Iris pigment epithelial cell (primary cell): ENCODE measurements at places on chromosomes 3 and 15.
A peak's percentile ranks its signal among the peaks of the same experiment; 100 is the strongest.

GRCh38 chr3:120274739-120275167 lies 10.3 kb downstream of the GPR156 start:
- DNase-seq: peak; percentile 44

GRCh38 chr3:42096796-42097565 lies 5.8 kb downstream of the TRAK1 start:
- peak; percentile 83 for DNase-seq

DNA sequence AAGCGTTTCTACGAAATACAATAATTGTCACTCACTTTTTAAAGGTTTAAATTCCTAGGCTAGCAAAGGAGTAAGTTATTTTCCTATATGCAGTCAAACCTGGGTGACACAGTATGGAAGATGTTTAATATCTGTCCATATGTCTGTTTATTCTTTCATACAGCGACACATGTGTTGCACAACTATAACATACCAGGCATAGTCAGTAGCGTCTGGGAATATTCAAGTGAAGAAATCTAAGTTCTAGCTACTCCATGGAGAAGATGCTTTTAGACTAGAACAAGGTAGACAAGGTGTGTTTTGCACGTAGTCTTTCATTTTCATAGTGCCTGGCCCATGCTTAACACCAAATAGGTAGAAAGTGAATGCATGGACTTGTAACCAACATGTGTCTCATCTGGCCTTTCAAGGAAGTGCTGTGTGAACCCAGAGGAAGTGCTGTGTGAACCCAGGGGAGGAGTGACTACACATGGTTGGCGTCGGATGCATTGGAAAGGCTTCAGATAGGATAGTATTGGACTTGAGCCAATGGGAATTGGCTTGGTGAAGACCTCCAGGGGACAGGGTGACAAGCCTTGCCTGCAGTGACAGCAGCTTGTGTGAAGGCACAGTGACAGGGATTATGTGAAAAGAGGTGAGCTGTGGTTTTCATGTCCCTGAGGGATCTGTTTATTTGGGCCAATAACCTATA lies 267.0 kb downstream of the PTPRG start:
- DNase-seq: no peak

- DNase-seq: no peak
These were observed 170.4 kb upstream of the TMC3 start for GRCh38 chr15:81544385-81544784.

DNA sequence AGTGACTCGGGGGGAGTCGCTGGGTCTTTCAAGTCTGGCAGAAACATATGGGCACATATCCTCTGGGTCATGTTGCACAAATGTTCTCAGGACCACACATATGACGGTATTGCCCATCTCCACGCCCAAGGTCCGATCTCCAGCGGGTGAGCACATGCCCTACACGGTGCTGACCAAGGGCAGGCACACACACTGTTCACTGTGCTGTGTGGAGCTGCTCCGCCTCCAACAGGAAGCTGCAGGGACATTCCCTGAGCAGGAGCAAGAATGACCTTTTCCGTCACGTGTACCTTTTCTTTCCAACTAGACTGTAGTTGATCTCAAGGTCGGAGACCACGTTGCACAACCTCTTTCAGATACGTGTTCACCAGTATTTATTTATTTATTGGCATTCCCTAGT lies 41.7 kb upstream of the B3GNT5 start:
- no peak for DNase-seq

GRCh38 chr3:172177046-172177445 lies 137.7 kb downstream of the FNDC3B start:
- DNase-seq: peak; percentile 80

DNA sequence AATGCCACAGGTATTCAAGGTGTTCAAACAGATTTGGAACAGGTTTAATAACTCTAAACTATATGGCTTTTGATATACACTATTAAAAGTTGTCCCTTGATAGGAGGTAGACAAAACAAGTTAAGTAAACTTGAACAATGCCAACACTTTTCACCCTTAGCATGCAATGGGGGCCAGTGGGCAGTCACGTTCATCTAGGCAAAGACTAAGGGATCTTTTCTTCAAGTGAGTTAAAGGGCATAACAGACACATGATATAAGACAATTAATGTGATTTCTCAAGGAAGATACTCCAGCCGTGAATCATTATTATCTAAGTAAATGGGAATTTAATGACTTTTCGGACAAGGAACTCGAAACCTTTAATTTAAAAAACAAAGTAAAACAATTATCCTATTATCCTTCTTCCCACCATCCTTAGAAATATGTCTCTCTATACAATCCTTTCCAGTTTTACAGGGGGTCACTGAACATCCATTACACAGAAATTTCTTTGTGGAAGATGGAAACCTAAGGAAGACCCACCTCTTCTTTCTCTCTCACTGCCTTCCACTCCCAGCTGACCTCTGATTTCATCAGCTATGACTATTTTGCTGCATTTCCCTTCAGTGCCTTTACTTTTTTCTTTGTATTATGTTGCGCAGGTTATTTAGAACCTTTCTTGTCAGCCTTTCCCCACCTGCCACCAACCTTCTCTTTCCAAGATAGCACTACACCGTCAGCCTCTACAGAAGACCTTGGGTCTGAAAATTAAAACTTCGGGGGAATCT lies 1.5 kb downstream of the CLDN1 start:
- no peak for DNase-seq

GRCh38 chr15:75594276-75594675 lies 15.2 kb upstream of the PTPN9 start:
- no peak for DNase-seq

- DNase-seq: no peak
These were observed 126.2 kb upstream of the KLHL25 start for GRCh38 chr15:85920956-85921355.

- DNase-seq: no peak
These were observed 227.7 kb upstream of the ST8SIA2 start for GRCh38 chr15:92166029-92166428.

DNA sequence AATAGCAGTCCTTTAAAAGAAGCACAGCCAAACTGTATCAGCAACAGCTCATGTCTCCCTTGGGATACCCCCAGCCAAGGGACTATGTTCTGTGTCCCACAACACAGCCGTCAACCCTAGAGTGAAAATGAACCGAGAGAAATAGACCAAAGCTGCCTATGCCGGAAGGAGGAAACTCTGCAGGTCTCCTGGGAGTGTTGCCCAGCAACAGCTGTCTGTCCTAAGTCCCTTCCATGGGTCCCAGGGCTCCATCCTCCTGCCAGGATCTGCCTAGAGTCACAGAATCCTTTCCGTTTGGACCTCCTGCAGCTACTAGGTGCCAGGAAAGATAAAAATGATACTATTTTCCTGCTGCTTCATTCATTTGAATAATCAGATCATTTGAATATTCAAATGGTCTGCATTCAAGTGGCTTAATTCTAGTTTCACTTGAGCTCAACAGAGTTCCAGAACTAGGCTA lies 53.1 kb downstream of the TRANK1 start:
- no peak for DNase-seq
